ENCODE measurements at places on chromosomes 12 and 14.

GRCh38 chr14:58138031-58138713, 13.8 kb downstream of the ARMH4 start:
- DNase-seq = no peak

DNA sequence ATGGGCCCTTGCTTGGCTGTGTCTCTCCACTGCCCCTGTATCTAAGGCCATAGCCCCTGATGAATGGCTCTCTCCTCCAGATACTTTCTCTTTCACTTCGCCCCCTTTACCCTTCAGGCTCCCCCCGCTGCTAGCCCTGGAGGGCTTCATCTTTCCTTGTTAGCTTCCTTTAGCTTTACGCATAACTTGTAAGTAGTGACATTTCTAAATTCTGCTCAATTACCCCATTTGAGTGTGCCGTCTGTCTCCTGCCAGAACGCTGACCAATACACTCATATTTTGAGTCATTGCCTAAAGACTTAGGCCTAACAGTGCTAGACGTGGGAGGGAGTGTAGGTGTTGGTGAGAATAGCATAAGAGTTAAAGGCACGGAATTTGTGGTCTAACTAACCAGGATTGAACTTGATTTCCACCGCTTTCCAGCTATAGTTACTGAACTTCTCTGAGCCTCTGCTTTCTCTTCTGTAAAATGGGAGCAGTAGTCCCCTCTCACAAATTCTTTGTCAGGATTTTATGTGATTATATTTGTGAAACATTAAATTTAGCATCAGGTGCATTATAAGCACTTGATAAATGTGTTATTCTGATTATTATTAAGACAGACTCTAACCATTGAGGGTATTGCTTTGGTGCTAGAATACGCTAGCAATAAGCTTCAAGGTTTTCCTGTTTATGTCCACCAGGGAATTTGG, 129.3 kb downstream of the ZFP36L1 start:
- DNase-seq = no peak

DNA sequence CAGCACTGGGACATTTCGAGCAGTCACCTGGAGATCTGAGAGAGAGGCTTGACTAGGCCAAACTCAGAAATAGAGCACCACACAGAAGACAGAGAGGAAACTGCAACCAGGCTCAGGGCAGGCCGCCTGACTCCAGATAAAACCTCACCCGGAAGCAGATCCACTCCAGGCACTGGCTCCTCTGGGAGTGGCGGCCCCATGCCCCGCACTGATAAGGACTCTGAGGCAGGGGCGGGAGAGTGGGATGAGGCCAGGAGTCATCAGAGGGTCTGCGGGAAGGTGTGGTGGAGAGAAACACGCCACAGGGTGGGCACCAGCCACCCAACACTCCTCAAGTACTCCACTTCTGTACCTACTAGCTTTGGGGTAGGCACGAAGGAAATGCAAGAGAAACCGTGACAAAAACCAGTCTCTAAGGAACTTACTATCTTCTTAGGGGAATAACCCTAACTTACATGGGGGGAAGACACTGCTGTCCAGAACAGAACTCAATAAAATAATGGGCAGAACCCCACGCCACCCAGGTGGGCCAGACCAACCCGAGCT, 71.3 kb downstream of the CHGA start:
- no peak for DNase-seq

GRCh38 chr14:92507174-92507768, 6.3 kb upstream of the RIN3 start:
- no peak for DNase-seq

DNA sequence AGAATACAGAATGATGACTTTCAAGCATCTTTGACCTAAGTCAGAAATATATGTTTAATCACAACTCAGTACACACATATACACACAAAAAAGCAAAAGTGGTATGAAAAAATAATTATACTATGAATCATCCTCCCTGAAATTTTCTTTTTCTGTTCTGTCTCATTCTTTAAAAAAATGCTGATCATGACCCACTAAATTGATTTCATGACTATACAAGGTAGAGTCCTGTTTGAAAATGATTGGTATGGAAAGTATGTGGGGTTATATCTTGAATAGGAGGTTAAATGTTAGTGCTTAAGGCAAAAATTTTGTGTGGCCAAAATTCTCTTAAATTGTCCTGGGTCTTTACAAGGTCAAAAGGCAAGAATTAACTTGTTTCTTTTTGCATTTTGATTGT, 80.4 kb downstream of the SUDS3 start:
- DNase-seq = no peak

- no peak for DNase-seq
Measured at GRCh38 chr12:130086248-130086647, 76.0 kb upstream of the FZD10 start.

- DNase-seq = no peak
Measured at GRCh38 chr12:83067981-83068380, 381.3 kb downstream of the TMTC2 start.

Data from esophagus squamous epithelium (tissue), 5 donors.